Thoracic aorta (tissue), 2 donors: ENCODE measurements at places on chromosomes 11 and 22. TPM values are rescaled to one million over a fixed set of nuclear protein-coding genes. Genes with fewer than 3 reads are reported as not detected.

GRCh38 chr11:60908803-60909202 is 2.4 kb upstream of the PRPF19 start:
- H3K27me3 ChIP-seq = no peaks in the 10 kb centered on the region
- H3K27ac ChIP-seq = no peak overlapping the region
- H3K4me1 ChIP-seq = peaks cover 16% of the 10 kb centered on the region
- H3K4me3 ChIP-seq = no peak overlapping the region
- no peak for DNase-seq

GRCh38 chr11:116185551-116185950 is 587.2 kb downstream of the BUD13 start:
- no peaks in the 10 kb centered on the region for H3K36me3 ChIP-seq
- no peak overlapping the region for H3K4me3 ChIP-seq
- no peaks in the 10 kb centered on the region for H3K4me1 ChIP-seq
- no peaks in the 10 kb centered on the region for H3K27me3 ChIP-seq
- no peak for DNase-seq

DNA sequence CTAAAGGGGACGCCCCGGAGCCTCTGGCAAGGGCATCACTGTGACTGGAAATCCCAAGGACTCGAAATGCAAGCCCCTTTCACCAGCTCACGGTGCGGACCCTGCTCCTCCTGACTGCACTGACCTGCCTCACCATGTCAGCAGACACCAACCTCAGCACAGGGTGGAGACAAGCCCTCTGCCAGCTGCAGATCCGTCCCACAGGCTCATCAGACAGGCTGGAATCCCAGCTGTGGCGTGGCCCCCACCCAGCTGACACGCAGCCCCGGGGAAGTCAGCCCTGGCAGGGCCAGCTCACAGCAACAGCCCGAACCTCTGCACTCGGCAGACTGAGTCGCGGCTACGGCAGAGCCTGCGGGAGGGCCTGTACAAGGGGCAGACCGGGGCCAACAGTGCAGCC is 36.8 kb downstream of the BRD1 start:
- no peak overlapping the region for H3K4me3 ChIP-seq
- peaks cover 29% of the 10 kb centered on the region for H3K36me3 ChIP-seq
- no peak overlapping the region for H3K27ac ChIP-seq
- DNase-seq = no peak

GRCh38 chr11:75482931-75483469 is 42.7 kb downstream of the GDPD5 start:
- no peak for DNase-seq
- H3K27ac ChIP-seq = no peak overlapping the region
- H3K27me3 ChIP-seq = no peaks in the 10 kb centered on the region
- no peak overlapping the region for H3K4me3 ChIP-seq
- no peaks in the 10 kb centered on the region for H3K36me3 ChIP-seq

DNA sequence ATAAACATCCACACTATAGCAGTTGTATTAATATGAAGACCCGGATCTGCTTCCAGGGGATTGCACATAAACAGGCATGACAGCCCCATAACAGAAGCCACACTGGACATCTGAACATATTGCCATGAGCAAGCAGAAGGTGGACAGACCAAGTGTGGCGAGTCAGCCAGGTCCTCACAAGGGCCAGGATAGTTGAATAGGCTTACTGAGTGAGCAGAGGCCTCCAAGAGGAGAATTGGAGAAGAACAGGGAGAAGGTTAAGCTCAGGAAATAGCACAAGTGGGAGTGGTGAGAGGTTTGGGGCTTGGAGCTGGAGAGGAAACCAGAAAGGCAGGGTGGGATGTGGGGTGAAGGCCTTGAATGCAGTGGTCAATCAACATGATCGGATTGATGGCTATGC is 10.8 kb downstream of the SLC35C1 start:
- no peaks in the 10 kb centered on the region for H3K27me3 ChIP-seq
- no peaks in the 10 kb centered on the region for H3K4me1 ChIP-seq
- DNase-seq = no peak

GRCh38 chr11:130070846-130071200 is 1.1 kb downstream of the APLP2 start:
- DNase-seq = no peak
- H3K4me1 ChIP-seq = peaks cover 24% of the 10 kb centered on the region
- H3K4me3 ChIP-seq = peak overlapping the region; percentile 91
- H3K27ac ChIP-seq = peak overlapping the region; percentile 93
- no peaks in the 10 kb centered on the region for H3K36me3 ChIP-seq

The HTR3A gene
- total RNA-seq = not detected

DNA sequence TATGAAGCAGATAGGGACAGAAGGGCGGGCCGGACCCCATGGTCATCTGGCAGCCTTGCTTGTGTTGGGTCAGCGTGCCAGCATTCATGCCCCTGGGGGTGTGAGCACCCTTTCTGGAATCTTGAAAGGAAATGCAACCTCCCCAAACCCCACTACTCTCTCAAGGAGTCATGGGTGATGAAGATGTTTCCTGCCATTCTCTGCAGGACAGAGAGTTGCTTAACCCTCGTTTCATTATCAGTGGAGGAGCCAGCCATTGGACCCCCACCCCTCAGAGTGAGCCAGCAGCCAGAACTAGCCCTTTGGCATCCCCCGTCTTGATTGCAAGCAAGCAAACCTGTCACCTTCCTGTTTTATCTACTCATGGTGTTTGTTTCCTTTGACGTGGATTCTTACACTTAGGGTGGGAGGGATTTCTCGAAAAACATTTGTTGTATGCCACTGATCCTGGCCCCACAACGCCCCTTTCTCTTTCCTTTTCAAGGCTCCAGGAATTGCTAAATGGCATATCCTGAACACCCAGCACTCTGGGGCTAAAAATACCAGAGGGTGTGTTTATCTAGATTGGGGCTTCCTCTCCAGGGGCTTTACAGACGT is 258.3 kb downstream of the ETS1 start:
- no peak for DNase-seq
- peaks cover 5% of the 10 kb centered on the region for H3K4me1 ChIP-seq
- no peak overlapping the region for H3K4me3 ChIP-seq
- no peak overlapping the region for H3K27ac ChIP-seq
- H3K27me3 ChIP-seq = no peaks in the 10 kb centered on the region
- no peaks in the 10 kb centered on the region for H3K36me3 ChIP-seq
